ENCODE measurements at places on chromosomes 3 and 15.

- no peak for DNase-seq
These were observed 53.7 kb downstream of the ADAMTS7 start for GRCh38 chr15:78757636-78757905.

DNA sequence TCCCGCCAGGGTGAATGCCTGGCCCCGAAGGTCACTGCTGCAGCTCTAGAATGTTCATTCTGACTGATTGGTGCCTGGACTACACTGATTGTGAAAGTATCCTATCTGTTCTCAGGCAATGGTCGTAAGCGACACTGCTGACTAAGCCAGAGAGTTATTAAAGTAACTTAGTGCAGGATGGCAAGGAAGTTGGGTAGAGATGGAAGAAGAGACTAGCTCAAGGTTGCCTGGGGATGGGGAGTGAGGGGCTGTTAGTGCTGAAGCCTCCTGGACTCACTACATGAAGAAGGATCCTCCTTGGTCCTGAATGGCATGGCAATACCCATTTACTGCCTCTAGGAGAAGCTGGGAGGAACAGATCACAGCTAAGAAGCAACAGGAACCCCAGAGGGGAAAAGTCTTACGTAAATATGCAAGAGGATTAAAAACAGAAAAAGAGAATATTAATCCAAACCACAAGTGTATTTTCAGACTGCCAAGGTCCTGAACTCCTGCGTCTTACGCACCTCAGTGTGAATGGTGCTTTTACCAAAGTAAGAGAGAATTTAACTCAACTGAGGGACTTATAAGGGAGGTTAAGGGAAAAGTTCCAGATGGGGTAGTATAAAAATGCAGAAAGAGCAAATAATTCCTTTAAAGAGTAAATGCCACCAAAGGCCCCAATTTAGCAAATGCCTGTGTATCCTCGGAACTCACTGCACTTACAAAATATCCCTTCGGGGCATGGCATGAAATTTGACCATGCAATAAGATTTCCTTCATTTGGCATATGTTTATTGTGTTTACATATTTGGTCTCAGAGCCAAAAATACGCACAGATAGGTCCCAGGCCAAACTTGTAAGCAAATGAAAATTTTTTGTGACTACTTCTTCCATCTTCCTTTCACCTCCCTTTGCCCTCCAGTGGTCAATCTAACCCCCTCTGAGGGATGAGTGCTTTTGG is 64.0 kb upstream of the DGKG start:
- no peak for DNase-seq

DNA sequence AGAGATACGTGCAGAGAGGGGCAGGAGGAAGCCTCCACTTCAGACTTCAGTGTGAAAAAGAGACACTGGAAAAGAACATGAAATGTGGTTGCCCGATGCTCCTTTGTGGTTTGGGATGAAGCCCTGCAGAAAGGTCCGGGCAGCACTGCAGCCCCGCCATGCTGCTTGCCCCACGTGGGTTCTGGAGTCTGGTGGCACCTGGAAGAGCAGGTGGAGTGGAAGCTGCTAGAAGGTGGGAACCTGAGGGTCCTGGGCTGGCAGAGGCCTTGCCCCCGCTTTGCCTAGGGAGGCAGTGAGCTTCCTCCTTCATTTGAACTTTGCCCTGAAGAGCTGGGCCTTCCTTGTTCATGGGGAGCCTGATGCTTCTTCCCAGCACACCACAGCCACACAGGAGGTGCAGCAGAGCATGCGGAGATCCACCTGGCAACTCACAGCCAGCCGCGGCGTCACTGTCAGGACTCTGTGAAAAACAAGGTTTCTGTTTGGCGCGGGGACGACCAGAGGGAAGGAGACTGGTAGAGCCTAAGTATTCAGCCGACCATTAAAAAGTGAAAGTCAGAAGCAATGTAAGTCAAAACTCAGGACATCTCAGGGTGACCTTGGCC is 59.0 kb downstream of the APBA2 start:
- DNase-seq: no peak

GRCh38 chr3:188590557-188590956 is 436.6 kb downstream of the LPP start:
- DNase-seq: no peak

DNA sequence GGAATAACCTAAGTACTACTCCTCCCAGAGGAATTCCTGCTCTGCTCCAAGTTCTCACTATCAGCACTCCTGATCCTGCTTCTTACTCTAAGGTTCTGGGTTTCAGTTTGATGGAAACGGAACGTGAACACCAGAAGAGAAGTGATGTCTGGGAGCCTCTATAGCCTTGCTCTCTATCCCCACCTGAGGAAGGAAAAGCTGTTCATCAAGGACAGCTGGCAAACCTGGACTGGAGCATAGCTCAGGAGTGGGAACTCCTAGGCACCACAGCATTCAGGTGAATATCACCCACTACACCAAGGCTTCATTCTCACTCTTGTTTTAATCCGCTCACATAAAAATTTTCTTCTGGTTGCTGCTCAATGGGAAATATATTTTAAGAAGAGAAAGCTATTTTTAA is 13.0 kb upstream of the CADPS start:
- DNase-seq: no peak

DNA sequence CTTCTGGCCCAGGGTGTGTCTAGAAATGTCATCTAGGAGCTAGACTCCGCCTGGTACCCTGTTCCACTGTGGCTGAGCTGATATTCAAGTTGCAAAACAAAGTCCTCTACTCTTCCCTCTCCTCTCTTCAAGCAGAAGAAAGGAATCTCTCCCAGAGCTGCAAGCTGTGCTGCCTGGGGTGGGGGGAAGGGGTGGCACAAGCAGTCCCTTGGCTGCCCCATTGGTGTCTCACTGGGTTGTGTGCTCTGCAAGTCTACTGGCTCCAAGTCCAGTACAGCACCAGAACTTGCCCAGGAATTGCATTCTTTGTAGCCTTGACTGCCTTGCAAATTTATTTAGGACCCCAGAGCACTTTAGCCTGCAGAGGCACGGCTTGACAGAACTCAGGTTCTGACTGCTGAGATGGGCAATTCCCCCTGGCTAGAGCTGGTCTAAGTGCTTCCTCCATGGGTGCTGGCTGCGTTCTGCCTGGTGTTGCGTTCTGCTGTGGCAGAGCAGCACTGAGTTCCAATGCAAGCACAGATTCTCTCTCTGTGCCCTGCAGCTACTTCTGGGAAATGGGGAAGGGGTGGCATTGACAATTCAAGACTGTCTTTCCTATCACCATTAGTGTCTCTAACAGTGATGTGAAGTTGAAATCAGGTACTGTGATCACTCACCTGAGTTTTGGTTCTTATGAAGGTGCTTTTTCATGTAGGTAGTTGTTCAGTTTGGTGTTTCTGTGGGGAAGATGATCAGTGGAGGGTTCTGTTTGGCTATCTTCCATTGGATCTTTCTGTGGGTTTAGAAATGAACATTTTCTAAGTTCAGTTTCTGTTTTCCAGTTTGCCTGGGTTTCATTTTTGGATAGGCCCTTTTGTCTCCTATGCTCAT is 39.5 kb downstream of the OXSR1 start:
- DNase-seq: no peak

GRCh38 chr15:60137711-60138396 is 133.7 kb downstream of the FOXB1 start:
- no peak for DNase-seq

- DNase-seq: no peak
These were observed 136.8 kb downstream of the PGPEP1L start for GRCh38 chr15:98870788-98871187.

DNA sequence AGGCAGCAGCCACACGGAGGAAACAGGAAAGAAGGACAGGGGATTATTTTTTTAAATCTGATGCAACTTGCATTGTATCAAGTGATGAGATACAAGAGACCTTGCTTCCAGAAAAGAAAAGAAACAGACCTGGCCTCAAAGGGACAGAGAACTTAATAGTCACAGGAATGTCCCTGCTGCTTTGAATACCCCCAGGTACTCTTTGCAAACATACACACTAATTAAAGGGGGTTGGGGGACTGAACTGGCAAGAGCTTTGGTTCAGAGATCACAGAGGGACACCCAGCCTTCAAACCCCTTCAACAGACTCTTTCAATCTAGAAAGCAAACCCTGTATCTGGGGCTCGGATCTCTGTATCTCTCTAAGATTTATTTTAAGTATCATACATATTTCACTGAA is 18.0 kb downstream of the TNIK start:
- DNase-seq: no peak

DNA sequence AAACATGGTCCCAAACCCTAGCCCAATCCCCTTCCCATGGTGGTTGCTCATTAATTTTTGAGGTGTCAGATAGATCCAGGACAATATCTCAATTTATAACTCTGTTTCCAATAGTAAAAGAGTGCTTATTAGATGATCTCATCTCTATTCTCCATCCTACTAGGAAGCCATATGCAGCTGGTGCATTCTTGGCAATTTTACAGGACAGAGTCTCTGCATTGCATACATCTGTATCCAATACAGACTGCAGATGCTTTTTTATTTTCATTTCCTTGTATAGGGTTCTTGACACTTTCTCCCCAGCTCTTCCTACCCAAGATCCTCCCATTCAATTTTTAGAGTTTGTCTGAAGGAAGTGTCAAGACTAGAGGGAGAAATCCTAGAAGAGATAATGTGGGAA is 194.8 kb upstream of the DPH6 start:
- DNase-seq: no peak

DNA sequence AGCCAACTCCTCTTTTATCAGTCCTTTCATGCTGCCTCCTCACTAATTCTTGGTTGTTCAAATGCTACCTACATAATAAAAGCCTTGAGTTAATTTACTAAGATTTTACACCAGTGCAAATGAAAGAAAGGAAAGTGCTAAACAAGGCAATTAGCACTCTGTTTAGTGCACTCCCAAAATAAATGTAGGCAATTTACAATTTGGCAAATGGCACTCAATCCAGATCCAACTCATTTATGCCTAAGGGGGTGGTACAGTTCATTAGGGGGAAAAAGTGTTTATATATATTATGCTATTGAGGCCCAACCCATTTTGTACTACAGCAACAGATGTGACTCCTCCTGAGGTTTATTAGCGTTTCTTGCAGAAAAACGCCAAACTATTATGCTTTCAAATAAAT is 370.1 kb downstream of the NR2F2 start:
- DNase-seq: no peak

- no peak for DNase-seq
These were observed 15.8 kb downstream of the ISG20 start for GRCh38 chr15:88654430-88655102.

GRCh38 chr3:143158014-143158988 is 38.7 kb downstream of the CHST2 start:
- DNase-seq: no peak

GRCh38 chr3:31010491-31010890 is 116.0 kb upstream of the GADL1 start:
- DNase-seq: no peak

GRCh38 chr3:26505399-26505798 is 117.2 kb upstream of the LRRC3B start:
- DNase-seq: no peak

DNA sequence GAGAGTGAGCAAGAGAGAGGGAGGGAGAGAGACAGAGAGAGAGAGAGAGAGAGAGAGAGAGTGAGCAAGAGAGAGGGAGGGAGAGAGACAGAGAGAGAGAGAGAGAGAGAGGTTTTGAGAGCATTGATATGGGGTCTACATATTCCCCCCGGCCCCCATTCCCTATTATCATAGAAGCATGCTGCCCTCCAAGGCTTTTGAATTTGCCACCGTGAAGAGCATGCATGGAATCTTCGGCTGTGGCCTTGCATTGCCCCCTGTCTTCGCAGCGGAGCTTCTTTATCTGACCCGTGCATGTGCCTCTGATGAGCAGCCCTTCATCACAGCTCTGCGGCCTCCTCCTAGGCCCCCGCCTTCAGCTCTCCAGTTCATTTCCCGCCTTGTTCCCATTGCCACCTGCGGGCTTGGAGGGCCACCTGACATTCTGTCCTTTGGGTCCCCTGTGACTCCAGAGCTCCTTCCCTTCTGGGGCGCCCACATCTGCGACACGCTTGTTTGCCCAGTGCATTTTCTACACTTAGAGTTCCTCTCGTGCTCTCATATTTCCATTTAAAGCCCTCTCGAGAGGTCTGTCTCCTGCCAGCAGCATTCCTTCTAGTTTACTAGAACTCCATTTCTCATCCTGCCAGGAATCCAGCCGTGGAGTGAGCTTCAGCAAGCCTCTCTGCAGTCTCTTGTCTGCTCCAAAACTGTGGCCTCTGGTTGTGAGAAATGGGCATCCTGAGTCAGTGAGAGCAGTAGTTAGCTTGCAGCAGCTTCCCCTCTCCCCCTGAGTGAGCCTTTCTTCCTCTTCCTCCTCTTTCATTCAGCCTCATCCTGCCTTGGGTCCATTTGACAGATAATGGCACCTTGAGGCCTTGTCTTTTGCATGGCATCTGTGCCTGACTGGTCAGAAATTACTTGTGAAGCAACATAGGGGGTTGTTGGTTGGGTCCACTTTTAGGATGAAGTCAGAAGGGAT is 25.3 kb downstream of the LPP start:
- DNase-seq: no peak

- DNase-seq: no peak
These were observed 72.1 kb downstream of the LRIG1 start for GRCh38 chr3:66428733-66429132.

DNA sequence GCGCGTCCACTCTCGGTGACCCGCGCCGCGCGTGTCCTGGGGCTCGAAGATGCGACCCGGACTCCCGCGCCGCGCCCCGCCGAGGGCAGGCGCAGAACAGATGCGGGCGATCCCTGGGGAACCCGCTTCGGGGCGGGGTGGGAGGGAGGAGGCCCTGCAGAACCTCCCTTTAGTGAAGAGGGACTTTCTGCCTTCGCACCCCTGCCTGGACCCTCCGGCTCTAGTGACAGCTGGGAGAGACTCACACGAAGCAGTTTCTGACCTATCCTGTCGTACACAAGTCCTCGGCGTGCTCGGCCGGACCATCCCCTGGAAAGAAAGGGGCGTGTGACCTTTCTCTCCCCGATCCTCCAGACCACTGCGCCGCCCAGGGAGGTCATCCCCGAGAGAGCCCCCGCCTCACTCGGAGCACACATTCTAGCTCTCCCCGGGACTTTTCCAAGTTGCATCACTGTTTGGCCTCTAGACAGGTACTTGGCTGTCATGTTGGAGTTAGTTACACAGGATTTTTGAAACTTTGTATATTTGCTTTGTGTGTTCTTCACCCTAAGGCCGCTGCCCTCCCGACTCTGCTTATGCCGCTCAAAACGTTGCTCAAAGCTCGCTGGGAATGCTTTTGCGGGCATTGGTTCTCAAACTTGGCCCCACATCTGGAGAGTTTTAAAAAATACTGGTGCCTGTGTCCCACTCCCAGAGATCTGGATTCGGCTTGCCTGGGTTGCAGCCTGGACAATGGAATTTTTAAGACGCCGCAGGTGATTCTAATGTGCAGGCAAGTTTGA is 582 bp downstream of the CGNL1 start:
- no peak for DNase-seq

DNA sequence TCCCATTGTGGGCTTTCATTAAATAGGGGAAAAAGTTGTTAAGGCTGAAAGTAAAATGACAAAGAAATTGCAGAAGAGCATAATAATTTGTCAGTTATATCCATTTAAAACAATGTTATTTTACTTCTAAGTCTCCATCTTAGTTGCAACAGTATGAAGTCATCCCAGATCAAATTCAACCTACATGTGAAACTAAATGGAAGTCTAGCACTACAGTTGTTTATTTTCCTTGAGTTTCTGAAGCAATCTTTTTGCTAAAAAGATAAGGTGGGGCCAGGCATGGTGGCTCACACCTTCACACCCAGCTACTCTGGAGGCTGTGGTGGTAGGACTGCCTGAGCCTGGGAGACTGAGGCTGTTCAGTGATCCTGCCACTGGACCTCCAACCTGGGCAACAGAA is 80.2 kb downstream of the DPH6 start:
- DNase-seq: no peak

- DNase-seq: no peak
These were observed 109.7 kb upstream of the GADL1 start for GRCh38 chr3:31004025-31004678.
